ENCODE measurements at places on chromosomes 4 and X.

GRCh38 chr4:133385161-133385954, 236.3 kb downstream of the PCDH10 start:
- DNase-seq, result no peak

- DNase-seq, result no peak
Observed at GRCh38 chr4:90328558-90328957, 201.4 kb downstream of the CCSER1 start.

GRCh38 chrX:151816934-151817333, 82.4 kb downstream of the CNGA2 start:
- DNase-seq, result no peak

- DNase-seq, result no peak
Observed at GRCh38 chrX:151870602-151871001, 42.1 kb upstream of the MAGEA4 start.

GRCh38 chr4:184805462-184806228, 20.1 kb downstream of the ACSL1 start:
- DNase-seq, result no peak

GRCh38 chr4:78517050-78517652, 34.4 kb upstream of the ANXA3 start:
- DNase-seq, result no peak

DNA sequence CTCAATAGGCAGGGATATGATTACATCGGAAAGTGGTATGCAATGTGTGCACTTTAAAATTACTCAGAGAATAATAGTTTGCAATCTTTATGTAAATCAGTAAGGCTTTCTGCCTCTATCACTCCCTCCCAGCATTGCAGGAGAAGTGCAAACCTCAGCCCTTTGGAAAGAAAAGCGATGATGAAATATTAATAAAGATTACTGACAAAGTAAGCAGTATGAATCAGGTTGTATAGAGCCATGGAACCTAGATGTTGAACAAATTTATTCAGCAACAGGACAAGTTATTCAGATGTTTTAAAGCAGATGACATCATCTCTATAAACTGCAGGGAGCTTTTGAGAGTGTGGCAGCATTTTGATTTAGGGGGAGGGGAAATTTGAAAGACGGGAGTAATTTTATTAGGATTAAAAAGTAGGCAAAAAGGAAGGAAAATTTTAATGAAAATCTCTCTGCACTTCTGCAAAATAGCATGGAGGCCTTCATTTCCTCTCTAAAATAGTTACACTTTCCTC, 631.7 kb upstream of the GRIA3 start:
- DNase-seq, result no peak

- DNase-seq, result no peak
Observed at GRCh38 chrX:86002076-86002896, 45.1 kb downstream of the CHM start.

DNA sequence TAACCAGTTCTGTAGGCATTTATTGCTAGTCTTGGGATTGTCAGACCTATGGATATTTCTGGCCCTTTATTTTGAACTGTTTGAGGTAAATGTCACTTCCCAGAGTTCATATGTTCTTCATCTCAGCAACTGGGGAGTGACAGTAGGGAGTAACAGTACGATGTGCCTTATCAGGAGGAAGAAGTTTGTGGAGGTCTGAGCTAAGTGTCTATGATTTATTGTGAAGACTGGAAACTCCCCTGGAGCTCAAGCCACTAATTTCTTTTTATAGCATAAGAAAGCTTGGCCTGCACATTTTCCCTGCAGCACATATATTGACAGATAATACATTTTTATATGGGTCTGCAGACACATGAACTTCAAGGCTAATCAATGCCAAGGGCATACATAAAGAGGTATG, 383.8 kb downstream of the GRXCR1 start:
- no peak for DNase-seq

GRCh38 chr4:8589823-8590545, 2.6 kb upstream of the CPZ start:
- no peak for DNase-seq

GRCh38 chrX:129791961-129792570, 12.3 kb downstream of the SASH3 start:
- DNase-seq, result no peak

Measured in activated T-cell treated with anti-CD3 and anti-CD28 coated beads, Interleukin-2, amount 50 U/mL, for 1 hour (primary cell).